NCI-H774 (cell line): ENCODE measurements at places on chromosomes 5 and 9.

- DNase-seq, result no peak
Measured at GRCh38 chr5:158810615-158811014, 289.1 kb downstream of the EBF1 start.

DNA sequence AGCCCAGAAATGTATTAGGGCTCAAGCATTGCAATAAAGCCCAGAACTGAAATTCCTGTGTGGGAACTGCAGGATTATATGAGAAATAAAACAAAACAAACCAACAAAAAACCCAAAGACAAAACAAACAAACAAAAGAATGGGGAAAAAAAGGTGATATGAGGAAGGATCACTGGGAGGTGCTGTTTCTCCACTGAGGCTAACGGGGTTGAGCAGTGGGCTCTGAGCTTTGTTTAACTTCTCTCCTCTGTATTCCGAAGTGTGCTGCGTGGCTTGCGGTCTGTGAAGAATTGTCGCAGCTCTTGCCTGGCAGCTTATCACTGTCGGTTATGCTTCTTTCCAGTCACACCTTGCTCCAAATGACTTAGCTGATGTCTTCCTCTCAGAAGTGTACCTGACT, 106.3 kb downstream of the TENT4A start:
- DNase-seq, result no peak

DNA sequence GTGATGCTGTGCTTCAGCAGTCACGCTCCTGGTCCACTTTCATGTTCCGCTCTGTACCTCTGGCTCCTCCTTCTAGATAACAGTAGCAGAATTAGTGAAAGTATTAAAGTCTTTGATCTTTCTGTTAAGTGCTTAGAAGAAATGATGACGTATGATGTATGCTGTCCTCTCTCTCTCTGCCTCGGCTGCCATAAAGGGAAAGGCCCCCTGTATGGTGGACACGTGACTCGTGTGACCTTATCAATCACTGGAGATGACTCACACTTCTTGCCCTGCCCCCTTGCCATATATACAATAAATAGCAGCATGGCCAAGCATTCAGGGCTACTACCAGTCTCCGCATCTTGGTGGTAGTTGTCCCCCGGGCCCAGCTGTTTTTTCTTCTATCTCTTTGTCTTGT, 100.3 kb downstream of the SYK start:
- no peak for DNase-seq

GRCh38 chr5:141493500-141494422, 4.9 kb downstream of the PCDHGC5 start:
- DNase-seq, result no peak

GRCh38 chr5:124895236-124895635, 148.8 kb upstream of the ZNF608 start:
- no peak for DNase-seq

GRCh38 chr5:170251462-170251861, 18.7 kb downstream of the C5orf58 start:
- no peak for DNase-seq

DNA sequence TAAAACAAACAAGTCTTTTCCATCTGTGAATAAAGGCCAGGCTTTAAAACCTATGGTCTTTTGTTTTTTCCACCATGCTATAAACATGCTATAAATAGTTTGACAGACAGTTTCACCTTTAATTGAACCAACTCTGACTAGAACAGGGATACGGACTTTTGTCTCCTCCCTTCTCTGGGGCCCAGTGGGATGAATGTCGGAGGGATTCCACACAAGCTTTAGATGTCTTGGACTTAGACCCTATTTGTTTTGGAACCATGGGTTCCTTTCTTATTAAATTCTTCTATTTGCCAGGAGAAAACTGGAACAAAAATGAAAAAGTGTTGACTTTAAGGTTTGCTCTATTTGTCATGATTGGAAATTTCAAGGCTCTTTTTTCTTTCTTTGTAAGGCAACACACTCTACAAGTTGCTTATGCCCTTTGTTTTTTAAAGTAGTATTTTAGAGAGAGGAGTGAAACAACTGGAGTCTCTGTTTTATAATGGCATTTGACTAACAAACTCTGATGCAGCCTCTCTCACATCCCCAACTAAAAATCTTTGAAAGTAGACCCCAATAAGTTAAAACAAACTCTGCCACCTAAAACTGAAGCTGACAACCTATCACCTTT, 145.3 kb downstream of the MLLT3 start:
- no peak for DNase-seq

DNA sequence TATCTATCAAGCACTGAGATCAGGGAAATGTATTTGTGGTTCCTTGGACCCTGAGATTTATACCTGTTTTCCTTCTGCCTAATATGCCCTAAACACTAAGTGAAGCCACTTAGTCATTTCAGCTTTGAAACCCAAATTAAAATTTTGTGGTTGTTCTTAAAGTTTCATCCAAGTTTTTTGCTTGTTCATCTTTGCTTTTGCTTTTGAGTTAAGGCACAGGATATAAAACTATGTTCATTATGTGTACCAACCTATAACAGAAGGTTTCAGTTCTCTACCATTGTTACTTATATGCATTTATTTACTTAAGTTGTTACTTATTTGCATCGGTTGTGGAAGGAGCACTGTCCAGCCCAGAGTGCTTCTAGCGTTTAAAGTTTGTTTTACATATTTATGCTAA, 382.3 kb downstream of the PTPRD start:
- DNase-seq, result no peak

DNA sequence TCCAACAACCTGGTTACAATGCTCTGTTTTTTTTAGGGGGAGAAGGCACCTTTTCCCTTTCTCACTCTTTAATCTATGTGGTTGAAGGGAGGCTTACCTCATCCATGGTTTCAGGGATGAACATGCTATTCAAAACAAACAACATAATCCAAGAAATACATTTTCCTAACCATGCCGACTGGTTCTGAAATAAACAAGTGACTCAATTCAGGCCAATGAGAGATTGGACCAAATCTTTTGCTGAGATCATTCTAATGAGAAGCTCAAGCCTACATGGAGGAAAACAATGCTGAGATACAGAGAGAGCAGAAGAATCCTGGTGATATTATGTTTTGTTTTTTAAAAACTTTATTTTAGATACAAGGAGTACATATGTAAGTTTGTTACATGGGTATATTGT, 46.8 kb upstream of the ELL2 start:
- no peak for DNase-seq

GRCh38 chr9:2771087-2771486, 53.8 kb downstream of the KCNV2 start:
- no peak for DNase-seq

- no peak for DNase-seq
Measured at GRCh38 chr5:129098488-129099183, 4.1 kb downstream of the ISOC1 start.

GRCh38 chr9:19554529-19554928, 145.7 kb downstream of the ACER2 start:
- no peak for DNase-seq

DNA sequence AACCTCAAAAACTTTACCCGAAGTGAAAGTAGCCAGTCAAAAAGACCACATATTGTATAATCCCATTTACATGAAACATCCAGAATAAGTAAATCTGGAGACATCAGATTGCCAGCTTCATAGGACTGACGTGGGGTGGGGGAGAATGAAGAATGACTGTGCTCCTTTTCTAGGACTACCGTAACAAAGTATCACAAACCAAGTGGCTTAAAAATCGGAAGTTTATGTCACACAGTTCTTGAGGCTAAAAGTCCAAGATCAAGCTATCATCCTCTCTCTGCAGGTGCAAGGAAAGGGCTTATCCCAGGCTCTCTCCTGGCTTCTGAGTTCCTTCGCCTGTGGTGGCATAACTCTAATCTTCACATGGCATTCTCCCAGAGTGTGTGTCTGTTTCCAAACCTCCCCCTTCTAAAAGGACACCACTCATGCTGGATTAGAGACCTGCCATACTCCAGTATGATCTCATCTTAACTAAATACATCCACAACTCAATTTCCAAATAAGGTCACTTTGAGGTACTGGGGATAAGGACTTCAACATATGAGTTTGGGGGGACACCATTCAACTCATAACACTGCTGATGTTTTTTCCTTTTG, 25.5 kb downstream of the ADAM19 start:
- DNase-seq, result no peak

DNA sequence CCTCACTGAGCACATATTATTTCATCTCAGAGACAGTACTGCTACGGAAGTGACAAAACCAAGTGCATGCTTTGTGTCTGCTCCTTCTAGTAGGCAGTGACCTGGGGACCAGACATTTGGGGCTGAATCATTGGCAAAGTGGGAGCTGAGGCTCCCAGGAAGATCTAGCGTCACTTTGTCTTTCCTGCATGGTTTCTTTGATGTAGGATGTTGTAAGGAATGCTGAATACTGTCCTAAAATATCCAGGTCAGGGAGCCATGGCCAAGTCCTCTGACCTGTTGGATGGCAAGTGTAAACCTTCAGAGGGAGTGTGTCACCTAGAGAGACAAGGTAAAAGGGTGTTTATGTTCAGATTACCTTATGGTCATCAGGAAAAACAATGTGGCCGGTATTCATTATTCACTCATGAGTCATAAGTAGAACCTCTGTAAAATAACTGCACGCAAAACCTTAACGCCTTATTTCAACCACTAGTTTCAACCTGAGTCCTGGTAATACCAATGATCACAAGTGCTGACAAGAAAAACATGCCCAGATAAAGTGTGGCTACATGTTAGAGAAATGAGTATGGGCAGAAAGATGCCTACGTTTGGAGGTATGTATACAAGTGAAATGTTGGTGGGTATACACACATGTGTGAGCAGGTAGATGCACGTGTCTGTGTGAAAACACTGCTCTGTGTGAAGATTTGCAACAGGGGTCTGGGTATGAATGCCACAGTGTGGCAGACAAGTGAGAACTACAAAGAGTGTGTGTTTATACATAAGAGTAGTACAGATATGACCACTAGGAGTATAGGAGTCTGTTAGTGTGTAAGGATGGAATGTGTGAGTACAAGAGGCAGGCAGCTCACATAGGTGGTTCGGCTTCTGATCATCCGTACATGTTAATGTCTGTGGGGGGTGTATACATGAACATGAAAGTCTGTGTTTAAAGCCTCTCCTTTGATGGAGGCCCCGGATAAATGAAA, 263.9 kb downstream of the SPOCK1 start:
- DNase-seq, result no peak

DNA sequence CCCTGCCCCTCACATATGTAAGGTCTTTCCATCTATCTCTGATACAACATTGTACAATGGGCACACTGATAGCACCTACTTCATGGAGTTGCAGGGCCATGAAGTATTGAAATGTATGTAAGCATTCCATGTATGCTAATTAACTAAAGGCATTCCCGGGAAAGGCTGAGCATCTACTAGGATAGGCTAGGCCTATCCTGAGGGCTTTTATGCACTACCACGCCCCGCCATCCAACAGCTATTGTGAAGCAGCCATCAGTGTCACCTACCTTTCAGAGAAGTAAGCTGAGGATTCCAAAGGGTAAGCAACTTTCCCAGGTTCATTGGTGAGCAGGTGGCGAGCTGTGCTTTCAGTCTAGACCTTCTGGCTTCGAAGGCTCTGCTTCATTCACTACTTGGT, 47.6 kb downstream of the NSG2 start:
- DNase-seq, result no peak

DNA sequence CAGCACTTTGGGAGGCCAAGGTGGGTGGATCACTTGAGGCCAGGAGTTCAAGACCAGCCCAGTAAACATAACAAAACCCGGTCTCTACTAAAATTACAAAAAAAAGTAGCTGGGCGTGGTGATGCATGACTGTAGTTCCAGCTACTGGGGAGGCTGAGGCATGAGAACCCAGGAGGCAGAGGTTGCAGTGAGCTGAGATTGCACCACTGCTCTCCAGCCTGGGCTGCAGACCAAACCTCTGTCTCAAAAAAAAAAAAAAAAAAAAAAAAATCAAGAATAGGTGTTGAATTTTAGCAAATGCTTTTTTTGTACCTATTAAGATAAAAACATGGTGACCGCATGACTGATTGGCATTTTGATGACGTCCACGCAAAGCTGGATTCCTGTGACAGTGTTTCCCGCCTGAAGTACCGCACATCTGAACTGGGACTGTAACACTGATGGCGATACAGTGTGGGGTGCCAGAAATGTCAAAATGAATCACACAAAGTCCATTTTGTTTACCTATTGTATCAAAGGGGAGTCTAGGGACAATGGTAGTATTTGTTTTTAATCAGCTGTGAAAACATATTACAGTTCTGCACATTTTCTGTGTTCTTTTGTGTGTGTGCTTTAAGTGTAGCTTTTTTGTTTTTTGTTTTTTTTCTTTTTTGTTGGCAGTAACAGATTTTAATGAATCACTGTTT, 23.2 kb upstream of the TBC1D9B start:
- DNase-seq, result peak; percentile 79

GRCh38 chr9:90343366-90343765, 299.3 kb downstream of the DIRAS2 start:
- peak; percentile 68 for DNase-seq

DNA sequence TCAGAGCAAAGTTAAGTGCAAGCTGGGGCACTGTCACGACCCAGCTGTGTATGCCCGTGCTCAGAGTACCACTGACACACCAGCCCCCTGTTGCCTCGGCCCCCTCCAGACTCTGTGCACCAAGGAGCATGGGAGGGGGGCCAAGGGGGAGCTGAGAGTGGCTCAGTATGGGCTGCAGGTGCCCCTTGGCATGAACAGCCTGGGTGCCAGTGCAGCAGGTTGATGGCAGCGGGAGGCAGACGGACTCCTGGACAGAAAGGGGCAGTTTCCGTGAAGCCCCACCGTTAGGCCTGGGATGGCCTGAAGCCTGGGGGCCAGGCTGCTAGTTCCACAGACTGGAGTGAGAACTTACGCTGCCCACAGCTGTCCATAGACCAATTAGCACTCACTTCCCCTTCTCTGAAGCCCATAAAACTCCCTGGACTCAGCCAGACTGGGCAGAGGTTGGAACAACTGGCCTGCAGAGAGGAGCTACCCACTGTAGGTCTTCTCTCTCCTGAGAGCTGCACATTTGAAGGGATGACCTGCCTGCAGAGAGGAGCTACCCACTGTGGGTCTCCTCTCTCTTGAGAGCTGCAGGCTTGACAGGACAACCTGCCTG, 182.8 kb downstream of the DEPDC1B start:
- DNase-seq, result no peak

- no peak for DNase-seq
Measured at GRCh38 chr5:115655994-115656393, 30.2 kb upstream of the TMED7 start.

- no peak for DNase-seq
Measured at GRCh38 chr5:179455320-179455719, 95.0 kb upstream of the RUFY1 start.

DNA sequence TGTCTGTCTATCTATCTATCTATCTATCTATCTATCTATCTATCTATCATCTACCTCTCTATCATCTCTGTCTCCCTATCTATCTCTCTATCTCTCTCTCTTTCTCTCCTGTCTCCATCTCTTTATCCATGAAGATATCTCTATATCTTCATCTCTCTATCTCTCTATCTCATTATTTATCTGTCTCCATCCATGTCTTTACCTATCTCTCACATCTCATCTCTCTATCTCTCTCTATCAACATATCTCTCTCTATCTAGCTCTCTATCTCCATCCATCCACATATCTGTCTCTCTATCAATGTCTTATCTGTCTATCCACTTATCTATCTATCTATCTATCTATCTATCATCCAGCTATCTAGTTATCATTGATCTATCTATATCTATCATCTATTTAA, 292.1 kb upstream of the IRX2 start:
- no peak for DNase-seq
